ENCODE measurements at places on chromosomes 4 and X.

DNA sequence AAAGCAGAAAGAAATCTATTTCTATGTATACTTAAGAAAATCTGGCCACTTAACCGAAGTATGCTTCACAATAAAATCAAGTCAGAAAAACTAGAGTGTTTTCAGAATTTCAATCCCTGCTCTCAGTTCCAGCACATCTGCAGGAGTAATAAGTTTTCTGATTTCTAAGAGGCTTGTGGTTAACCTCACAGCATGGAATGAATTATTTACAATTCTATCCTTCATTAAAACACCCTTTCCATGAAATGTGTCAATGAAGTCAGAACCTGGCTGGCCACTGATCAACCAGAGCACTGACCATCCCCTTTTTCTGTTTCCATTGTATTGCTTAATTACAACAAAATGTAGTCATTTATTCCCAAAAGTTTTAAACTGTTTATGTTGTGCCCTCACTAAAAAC is 781.4 kb upstream of the INTU start:
- DNase-seq: no peak

DNA sequence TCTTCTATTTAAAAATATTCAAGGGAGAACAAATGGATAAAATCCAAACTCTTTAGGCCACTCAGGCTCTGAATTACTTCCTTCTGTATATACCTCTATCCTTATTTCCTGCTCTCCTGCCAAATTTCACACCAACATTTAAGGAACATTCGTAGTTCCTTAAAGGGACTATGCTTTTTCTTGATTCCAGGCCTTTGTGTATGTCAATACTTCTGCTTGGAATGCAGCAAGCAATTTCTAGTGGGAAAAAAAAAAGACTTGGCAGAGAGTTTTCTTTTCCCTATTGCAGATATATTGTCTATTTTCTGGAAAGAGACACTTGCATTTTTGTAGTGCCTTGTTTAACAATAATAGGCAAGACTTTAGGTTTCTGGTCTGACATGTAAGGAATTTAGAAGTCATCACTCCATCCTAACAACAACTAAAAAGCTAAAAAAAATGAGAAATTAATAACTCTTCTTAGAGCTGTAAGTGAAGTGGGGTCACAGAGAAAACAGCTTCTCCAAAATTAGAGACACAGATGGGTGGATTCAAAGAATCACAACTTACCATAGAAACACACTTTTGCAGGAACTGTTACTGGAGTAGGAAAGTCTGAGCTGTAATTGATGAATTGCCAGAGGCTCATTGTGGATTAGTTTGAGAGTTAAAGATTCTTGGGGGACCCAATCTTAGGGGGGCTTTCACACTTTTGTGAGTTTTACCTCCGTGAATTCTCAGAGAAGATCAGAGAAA is 2.1 kb upstream of the ADH5 start:
- no peak for DNase-seq

DNA sequence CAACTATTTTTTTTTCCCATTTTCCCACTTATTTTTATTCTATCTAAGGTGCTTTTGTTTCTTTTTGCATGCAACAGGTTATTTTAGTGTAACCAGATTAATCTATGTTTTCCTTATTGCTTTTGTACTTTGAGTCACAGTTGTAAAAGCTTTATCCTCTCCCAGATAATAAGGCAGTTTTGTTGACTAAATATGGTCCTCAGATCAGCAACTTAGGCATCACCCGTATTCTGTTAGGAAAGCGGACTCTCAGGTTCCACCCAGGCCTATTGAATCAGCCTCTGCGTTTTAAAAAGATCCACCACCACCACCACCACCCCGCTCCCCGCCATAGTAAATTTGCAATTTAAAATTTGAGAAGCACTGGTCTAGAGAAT is 58.6 kb upstream of the USP9X start:
- DNase-seq: no peak

DNA sequence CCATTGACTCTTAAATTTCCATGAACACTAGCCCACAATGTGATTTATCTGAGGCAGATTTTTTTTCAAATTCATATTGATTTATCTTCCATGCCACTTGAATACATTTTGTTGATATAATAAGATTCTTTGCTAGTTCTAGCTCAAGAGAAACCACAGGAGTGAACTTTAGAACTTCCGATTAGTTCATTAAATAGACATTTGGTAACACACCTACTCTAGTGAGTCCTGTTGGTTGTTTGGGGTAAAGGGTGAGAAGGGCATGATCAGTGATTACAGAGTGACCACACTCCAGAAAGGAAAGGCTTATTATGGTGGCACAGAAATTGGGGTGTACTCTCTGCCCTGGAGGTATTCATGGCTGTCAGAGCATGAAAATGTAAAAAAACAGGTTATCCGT is 120.4 kb downstream of the CDKL5 start:
- no peak for DNase-seq

- DNase-seq: no peak
Observed at GRCh38 chrX:135982860-135983259, 2.4 kb upstream of the SLC9A6 start.

DNA sequence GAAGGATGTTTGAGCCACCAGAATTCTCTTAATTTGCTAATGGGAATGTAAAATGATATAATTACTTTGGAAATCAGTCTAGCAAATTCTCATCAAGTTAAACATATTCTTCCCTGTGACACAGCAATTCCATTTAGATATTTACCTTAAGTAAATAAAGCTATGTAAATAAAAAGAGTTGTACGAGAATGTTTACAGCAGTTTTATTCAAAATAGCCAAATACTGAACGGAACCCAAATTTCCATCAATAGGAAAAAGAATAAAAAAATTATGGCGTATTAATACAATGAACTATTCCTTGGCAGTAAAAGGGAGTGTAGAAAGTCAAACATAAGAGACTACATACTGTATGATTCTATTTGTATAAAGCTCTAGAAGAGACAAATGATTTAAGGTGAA is 45.8 kb downstream of the CENPE start:
- no peak for DNase-seq

- DNase-seq: no peak
Observed at GRCh38 chr4:29104694-29105093, 1615.5 kb upstream of the PCDH7 start.

DNA sequence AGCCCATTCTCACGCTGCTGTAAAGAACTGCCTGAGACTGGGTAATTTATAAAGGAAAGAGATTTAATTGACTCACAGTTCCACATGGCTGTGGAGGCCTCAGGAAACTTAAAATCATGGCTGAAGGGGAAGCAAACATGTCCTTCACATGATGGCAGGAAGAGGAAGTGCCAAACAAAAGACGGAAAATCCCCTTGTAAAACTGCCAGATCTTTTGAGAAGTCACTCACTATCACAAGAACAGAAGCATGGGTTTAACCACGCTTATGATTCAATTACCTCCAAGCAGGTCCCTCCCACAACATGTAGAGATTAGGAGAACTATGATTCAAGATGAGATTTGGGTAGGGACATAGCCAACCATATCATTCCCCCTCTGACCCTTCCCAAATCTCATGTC is 335.5 kb downstream of the IL15 start:
- DNase-seq: no peak

DNA sequence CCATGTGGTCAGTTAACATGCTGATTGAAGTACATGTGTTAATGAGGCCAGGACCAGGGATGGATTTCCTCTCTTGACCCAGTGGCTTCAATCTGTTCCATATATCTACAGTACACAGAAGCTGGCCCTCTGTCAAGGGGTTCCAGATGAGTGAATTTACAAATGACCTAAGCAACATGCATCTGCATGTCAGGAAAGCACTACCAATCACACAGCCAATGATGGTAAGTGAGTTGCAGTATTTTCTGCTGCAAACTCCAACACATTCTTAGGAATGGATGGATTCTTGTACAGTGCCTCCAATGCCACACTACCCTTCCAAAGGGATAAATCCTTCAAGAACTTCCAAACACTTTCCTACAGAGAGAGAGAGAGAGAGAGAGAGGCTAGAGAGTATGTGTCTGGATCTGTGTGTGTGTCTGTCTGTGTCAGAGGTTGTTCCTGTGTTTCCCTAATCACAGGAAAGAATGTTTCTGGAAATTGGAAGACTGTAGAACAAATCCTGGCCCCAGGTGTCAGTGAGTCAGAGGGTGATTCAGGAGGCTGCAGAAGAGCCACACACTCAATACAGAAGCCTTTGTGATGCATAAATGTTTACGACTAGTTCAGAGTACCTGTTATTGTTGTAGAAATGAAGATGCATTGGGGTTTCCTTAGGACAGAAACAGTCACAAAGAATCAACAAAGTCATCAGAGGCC is 107.5 kb downstream of the GUCY2F start:
- no peak for DNase-seq

All from neural crest cell (in vitro differentiated cells).